Renal cortical epithelial cell (primary cell): ENCODE measurements at places on chromosomes 2 and 18. TPM values are rescaled to one million over a fixed set of nuclear protein-coding genes. Genes with fewer than 3 reads are reported as not detected.

- DNase-seq, result no peak
These were observed 100.3 kb downstream of the FEZ2 start for GRCh38 chr2:36497570-36498163.

DNA sequence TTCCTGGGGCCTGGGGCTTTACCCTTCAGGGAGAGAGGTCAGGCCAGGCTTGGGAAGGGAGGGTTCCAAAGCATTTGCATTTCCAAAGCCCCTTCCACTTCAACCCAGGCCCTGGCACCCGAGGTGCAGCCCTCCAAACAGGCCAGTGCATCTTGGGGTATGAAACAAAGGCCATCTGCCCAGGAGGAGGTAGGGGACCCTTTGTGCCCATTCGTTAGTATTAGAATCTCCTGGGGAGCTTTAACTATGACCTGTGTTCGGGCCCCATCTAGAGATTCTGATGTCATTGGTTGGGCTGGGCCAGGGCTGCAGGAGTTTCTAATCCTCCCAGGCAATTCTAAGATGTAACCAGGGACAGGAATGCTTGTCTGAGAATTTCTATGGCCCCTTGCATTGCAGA is 73.6 kb downstream of the CIB4 start:
- no peak for DNase-seq

- DNase-seq, result no peak
These were observed at the start of gene CXCR1 for GRCh38 chr2:218166791-218167190. CXCR1 (minus strand) TSS chr2:218166962; CDS start chr2:218165211, 1,751 bp downstream.

- DNase-seq, result peak; percentile 52
These were observed 109.0 kb upstream of the CBLN2 start for GRCh38 chr18:72652990-72653593.

- no peak for DNase-seq
These were observed 1.1 kb downstream of the CNDP2 start for GRCh38 chr18:74497324-74497676.

SERPINB3 gene
- total RNA-seq, result 0.40 and 1.9 TPM in 2 replicates

GRCh38 chr2:220795705-220796104 is 776.4 kb downstream of the EPHA4 start:
- no peak for DNase-seq

M1AP gene
- total RNA-seq, result 0.17 and 0.85 TPM in 2 replicates

TUBB8B gene
- total RNA-seq, result not detected in 2 replicates
